ENCODE measurements at places on chromosomes 12 and 14.

DNA sequence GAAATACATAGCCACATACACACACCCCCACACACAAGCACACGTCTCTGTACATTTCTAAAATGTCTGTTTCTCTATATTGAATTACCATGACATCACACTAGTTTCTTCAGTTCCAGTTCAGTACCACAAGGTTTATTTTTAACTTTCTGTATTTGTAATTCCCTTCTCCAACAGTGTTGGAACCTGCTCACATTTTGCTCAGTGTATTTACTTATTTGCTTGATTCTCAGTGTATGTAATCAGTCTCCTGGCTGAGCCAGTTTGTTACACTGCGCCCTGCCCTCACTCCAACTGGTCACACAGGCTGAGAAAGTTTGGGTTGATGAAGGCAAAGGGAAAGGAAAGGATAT lies 67.1 kb downstream of the MON2 start:
- no peak for DNase-seq

- no peak for DNase-seq
These were observed 31.1 kb upstream of the GPR132 start for GRCh38 chr14:105096206-105096875.

DNA sequence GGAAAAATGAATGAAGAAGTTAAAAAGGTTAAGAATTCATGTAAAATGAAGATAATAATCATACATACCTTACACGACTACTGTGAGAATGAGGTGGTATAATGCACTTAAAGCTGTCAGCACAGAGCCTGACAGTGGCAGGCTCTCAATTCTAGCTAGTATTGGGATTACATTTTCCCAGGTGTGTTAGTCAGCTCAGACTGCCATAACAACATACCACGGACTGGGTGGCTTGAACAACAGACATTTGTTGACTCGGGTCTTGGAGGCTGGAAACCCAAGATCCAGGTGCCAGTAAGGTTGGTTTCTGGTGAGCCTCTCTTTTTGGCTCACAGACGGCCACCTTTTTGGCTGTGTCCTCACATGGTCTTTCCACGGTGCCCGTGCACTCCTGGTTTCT lies 167.8 kb downstream of the CHST11 start:
- DNase-seq: no peak

GRCh38 chr14:38134416-38135030 lies 73.2 kb upstream of the SSTR1 start:
- no peak for DNase-seq

- DNase-seq: no peak
These were observed 2.5 kb upstream of the SOS2 start for GRCh38 chr14:50233951-50234250.

- DNase-seq: no peak
These were observed 1.8 kb downstream of the SMIM41 start for GRCh38 chr12:52081263-52081733.

DNA sequence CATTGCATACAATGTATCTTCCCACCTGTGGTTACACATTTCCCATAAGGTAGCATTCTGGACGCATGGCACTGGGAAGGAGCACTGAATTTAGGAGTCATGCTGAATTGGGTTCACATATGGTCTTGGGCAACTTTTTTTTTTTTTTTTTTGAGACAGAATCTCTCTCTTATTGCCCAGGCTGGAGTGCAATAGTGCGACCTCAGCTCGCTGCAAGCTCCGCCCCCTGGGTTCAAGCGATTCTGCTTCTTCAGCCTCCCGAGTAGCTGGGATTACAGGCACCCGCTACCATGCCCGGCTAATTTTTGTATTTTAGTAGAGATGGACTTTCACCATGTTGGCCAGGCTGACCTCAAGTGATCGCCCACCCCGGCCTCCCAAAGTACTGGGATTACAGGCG lies 13.3 kb downstream of the DIP2B start:
- no peak for DNase-seq

GRCh38 chr14:93220509-93220908 lies 13.5 kb downstream of the UBR7 start:
- DNase-seq: no peak

DNA sequence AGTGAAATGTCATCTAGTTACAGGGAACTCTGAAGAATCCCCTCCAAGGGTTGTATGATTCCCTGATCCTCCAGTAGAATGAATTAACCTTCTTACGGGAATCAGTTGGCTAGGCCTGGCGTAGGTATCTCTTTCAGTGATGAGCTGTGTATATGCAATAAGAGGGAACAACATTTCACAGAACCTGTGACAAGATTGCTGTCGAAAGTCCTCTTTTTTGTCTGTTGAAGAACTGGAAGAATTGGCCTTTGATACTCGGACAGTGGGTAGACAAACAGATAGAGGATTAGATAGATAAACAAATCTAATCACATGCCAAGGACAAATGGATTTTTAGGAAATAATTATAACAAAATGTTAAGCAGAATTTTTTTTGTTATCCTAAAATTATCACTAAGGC lies 184.6 kb downstream of the MDGA2 start:
- no peak for DNase-seq

GRCh38 chr12:124809878-124810277 lies 53.8 kb downstream of the SCARB1 start:
- DNase-seq: no peak

DNA sequence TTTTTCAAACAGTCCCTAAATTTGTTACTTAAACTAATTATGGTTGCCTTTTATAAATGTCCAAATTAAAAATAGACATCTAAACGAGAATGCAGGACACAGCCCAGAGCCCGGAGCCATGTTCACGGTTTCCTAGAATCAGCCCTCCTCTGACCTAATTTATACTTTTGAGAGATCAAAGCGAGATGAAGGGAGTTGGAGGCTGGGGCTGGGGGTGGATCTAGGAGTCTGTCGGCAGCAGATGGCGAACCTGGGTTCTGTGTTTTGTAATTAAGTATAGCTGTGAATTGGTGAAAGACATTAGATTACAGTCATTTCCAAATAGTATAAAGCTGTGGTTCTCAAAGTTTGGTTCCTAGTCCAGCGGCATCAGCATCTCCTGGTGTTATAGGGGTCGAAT lies 210.1 kb downstream of the SLC41A2 start:
- DNase-seq: no peak

- DNase-seq: no peak
These were observed 132.0 kb upstream of the CCND2 start for GRCh38 chr12:4141348-4142270.

- DNase-seq: no peak
These were observed 259.6 kb downstream of the CCER1 start for GRCh38 chr12:90695415-90695814.

DNA sequence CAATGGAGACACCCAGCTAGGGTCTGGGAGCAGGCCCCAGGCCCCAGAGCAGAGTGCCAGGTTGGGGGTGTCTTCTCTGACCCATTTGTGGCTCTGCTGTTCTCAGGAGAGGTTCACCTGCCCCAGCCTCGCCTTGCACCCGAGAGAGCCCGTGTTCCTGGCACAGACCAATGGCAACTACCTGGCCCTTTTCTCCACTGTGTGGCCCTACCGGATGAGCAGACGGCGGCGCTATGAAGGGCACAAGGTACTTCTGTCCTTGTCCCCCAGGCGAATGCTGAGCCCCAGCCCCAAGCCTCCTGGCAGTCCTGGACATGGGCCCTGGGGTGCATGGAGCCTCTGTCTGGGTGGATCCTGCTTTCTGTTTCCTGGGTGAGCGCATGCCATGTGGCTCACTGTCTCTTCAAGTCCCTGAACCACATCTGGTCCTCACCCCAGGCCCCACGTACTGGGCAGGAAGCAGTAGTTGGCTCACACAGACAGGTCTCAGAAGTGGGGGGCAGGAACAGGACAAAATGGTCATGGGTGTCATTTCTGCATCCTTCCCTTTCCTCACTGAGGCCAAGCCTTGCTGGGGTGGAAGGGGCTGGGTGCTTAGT lies 58.2 kb downstream of the BEGAIN start:
- DNase-seq: no peak

DNA sequence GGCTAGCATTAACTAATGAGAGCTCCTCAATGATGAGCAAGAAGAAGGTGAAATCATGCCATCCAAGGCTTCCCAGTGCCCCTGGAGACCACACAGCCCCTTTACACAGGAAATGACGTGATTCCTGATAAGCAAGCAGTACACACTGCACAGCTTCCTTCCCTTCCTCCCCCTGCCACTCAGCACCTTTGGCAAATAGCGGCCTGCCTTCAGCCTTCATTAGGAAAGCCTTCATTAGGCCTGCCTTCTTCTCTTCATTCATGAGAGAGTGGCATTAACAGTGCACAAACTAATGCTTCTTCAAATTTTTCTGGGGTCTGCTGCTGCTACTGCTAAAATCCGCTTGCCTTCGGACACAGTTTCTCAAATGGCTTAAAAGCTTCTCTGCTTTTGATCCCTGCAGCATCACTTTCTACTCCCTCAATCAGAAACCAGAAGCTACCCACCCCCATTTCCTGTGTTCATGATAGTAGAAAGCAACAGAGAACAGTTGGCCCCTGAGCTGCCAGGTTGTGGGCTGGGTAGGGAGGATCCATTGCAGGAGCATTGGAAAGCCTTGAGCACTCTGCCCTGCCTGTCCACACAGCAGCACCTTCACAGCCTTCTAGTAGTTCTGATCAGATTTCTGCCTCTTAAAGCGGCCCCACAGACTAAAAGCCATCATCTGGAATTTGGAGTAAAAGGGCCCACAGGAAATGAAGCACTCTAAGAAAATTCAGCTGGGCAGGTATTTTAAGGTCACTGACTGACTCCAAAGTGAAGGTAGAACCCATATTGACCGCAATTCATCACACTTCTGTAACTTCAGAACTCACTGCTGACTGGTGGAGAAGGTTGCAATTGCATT lies 103.8 kb upstream of the ETV6 start:
- peak; percentile 15 for DNase-seq

DNA sequence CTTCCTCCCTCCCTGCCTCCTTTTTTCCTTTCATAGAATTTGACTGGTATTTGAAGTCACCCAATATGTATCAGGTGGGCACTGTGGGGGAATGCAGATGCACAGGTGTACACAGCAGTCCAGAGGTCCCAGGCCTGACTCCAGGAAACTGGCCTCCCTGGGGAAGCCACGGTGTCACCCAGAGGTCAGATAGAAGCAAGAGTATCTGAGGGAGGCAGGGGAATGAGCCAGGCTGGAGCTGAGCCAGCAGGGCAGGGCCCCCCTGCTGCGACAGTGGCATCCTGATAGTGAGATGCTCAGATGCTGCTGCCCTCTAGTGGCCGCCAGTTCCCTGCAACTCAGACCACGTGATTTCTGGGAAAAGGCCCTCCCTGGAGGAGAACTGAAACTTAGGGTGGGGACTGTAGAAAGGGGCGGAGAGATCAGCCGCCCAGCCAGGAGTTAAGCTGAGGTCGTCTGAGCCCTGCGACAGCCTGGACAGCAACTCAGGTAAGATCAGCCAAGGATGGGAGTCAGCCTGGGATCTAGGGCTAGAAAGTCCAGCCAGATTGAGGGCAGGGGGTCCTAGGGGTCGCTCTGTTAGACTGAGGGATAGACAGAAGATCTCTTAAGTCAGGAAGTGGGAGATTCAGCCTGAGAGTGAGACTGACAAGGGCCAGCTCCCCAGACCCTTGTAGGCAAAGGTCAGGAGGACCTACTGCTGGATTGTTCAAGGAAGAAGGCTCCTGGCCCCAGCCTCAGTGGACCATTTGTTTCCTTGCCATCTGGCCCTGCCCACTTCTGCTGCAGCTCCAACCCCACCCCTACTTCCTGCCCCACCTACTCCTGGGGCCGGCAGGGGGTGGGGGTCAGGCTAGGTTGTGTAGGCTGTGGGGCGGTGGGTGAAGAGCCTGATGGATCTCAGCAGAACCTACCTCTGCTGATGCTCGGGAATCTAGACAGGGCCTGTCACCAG lies at the start of gene IRF9:
IRF9 (plus strand) TSS at position 416 of the 955 bp plus-strand sequence. CDS start 880 bp downstream, outside the sequence.
- DNase-seq: peak; percentile 96

GRCh38 chr14:90450667-90451066 lies 53.8 kb downstream of the CALM1 start:
- DNase-seq: no peak

DNA sequence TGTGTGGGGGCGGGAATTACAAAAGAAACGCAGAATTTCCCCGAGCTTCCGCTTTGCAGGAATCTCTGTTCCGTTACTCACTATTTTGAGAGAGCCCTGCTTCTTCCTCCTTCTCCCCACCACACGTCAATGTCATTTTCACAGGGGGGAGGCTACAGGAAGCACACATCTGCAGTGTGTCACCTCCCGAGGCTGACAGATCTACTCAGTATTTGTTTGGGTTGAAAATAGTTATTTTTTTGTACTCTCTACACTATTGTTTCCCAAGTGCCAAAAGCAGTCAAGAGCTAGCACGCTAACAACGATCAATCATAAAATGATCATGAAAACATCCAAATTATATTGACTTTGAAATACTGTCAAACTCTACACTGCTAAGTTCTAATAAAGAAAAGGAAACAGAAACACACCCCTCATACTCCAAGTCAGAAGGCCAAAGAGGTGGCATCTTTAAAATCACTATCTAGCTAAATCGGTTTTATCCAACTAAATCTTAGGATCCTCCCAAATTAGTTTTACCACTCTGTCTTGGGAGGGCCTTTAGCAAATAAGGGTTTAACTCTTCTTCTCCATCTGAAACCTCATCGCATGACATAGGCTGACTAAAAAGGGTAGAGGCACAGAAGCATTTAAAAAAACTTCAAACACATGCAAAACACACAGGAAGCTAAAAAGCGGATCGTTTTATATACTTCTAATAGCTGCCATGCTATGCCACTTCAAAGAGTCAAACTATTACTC lies 51.8 kb downstream of the FOXN3 start:
- DNase-seq: peak; percentile 96

DNA sequence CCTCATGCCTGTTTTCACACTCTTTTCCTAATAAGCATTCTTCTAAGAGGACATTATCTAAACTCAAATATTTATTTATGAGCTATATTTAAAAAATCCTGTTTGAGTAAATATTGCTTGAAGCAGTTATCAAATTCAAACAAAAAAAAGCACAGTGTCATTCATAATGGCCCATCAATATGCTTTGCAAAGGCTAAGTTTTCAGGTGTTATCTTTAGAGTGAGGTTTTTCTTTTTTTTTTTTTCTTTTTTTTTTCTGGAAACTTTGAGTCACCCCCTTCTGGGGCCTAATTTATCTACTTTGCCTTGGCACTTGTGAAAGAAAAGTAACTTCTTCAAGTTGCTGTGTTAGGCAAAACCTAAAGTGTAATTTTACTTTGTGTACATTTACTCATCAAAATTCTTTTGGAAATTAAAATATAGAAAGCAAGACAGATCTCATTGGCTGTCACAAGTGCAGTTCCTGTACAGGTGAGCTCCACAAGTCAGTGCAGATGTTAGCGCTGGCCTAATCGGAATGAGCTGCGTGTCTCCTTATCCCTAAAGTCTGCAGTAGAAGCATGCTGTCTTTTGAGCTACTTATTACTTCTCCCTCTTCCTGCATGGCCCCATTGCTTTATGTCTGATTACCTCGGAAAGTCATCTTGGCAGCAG lies 53.3 kb downstream of the GLT1D1 start:
- DNase-seq: no peak

GRCh38 chr12:3341594-3341993 lies 149.4 kb upstream of the PRMT8 start:
- no peak for DNase-seq

- no peak for DNase-seq
These were observed 72.6 kb upstream of the TCL1A start for GRCh38 chr14:95786566-95786965.

- DNase-seq: no peak
These were observed 3.8 kb upstream of the FAM186B start for GRCh38 chr12:49609059-49609874.
